ENCODE measurements at places on chromosomes 4 and X.

GRCh38 chr4:108172753-108173598 is 4.2 kb upstream of the LEF1 start:
- peak; percentile 81 for DNase-seq

DNA sequence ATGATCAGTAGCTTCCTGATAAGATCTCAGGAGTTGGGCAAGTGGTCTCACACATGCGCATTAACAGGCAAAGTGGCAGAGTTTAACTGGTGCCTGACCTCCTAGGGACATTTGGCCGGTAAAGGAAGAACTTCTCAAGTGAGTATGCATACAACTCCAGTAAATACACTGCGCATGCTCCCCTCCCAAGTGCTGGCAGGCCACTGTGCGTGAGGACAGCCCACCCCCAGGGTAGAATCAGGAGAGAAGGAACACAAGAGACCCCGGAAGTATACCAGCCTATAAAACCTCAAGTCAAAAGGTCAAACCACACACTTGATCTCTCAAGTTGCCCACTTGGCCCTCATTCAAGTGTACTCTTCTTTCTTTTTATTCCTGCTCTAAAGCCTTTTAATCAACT is 225.5 kb upstream of the ANKRD50 start:
- no peak for DNase-seq

GRCh38 chr4:42626629-42627146 is 30.2 kb downstream of the ATP8A1 start:
- DNase-seq: no peak

GRCh38 chr4:20813700-20814099 is 113.4 kb downstream of the PACRGL start:
- DNase-seq: no peak

- no peak for DNase-seq
These were observed 489.3 kb downstream of the INPP4B start for GRCh38 chr4:142356801-142357200.
